Adipocyte (in vitro differentiated cells): ENCODE measurements at places on chromosomes 4 and X.

DNA sequence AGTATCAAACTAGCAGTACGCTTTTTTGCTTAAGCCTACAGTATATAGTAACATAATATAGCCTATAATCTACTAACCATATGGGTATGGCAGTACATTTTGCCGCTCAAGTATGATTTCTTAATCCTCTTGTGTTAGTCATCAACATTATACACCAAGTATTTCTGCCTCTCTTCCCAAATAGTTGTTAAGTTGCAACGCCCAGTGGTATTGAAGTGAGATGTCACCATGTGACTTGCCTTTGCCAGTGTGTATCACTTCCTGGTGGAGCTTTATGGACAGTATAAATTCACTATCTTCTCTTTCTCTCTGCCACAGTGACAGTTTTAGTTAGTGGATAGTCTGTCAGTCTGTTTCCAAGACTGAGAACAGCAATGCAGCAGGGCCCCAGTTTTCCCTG is 535.5 kb downstream of the PDHA2 start:
- peak; percentile 8 for DNase-seq

- no peak for DNase-seq
These were observed 12.8 kb downstream of the SCARB2 start for GRCh38 chr4:76200771-76201231.

GRCh38 chrX:38864165-38864564 is 62.9 kb downstream of the MID1IP1 start:
- peak; percentile 33 for DNase-seq

- peak; percentile 16 for DNase-seq
These were observed 7.4 kb downstream of the PRPS2 start for GRCh38 chrX:12798601-12799000.

DNA sequence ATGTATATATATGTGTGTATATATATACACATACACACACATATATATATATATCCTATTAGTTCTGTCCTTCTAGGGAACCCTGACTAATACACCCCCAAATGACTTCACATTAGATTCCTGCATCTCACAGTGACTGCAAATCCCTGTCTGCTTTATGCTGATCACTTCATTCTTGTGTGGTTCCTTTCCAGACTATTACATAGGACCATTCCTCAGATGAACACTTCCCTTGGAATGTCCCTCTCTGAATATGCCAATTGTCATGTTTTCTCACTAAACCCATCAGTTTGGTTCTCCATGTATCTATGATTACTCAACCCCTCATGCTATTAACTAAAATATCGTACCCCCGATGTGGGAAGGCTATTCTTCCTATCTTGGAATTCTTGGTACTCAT is 605.2 kb upstream of the NR3C2 start:
- DNase-seq, result peak; percentile 3

DNA sequence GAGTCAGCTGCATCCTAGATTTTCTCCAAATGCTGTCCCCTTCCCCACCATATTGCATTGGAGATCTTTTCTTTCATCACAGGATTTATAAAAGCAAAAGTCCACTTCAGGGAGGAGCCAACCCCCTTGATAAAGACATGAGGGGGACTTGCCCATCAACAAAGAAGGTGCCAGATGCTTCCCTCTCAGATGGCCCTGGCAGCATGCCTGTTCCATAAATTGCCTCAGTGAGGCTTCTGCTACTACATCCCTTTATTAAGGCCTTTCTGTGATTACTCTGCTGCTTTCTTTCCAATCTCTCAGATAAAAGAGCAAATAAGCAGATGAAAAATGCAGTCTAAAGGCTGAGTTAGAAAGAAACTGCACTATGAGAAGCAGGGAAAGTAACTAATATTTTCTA is 511.6 kb downstream of the PACRGL start:
- DNase-seq, result no peak

GRCh38 chr4:151250706-151251105 is 26.3 kb upstream of the PRSS48 start:
- DNase-seq, result no peak

DNA sequence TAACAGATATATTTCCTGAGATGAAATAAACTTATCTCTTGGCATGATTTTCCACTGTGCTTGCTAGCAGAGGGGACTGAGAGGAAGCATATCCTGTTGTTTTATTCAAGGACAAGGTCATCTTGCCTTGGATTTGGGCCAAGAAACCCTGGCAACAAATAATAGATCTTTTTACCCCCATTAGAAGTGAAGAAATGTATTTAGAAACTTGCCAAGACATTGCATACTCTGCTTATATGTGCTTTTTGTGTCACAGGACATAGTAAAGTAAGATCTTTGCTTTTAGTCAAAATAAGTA is 170.2 kb downstream of the RAPGEF2 start:
- no peak for DNase-seq

- DNase-seq, result no peak
These were observed 2.0 kb upstream of the ZNF185 start for GRCh38 chrX:152895724-152896420.

- DNase-seq, result no peak
These were observed 8.9 kb downstream of the AMBN start for GRCh38 chr4:70600977-70601376.

DNA sequence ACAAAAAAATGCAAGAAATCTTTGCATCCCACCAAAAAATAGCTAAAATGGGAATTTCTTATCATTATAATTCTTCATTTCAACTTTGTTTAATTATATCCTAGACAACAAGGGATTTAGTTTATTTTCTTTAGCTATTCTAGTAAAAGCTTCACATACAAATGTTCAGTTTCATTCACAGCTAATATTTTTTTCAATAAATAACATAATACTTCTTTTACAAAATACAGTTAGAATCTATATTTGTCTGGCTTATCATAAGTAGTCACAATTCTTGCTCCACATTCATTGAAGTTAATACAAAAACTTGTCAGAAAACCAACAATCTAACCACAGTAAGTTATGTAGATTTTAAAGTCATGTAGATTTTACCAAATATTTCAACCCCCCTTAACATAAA is 414.4 kb downstream of the FAT4 start:
- DNase-seq, result peak; percentile 17

GRCh38 chr4:127917151-127917550 is 36.5 kb downstream of the PLK4 start:
- DNase-seq, result no peak

DNA sequence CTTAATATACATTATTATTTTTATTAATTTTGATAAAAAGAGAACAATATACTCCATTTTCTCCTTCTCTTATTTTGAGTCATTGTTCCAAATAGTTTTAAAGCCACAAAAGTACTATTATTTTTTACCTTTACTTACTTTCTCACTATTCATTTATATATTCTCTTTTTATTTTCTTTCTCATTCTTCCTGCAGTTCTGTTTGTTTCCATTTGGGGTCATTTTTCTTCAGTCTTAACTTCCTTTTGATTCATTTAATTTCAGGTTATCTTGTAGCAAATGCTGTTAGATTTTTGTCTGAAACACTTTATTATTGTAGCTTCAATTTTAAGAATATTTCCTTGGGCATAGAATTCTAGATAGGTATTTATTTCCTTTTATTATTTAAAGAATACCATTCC is 438.6 kb upstream of the EPHA5 start:
- peak; percentile 15 for DNase-seq

GRCh38 chr4:8783736-8784135 is 87.9 kb downstream of the HMX1 start:
- DNase-seq, result no peak

- peak; percentile 62 for DNase-seq
These were observed 29.8 kb downstream of the ACOX3 start for GRCh38 chr4:8410641-8411271.

DNA sequence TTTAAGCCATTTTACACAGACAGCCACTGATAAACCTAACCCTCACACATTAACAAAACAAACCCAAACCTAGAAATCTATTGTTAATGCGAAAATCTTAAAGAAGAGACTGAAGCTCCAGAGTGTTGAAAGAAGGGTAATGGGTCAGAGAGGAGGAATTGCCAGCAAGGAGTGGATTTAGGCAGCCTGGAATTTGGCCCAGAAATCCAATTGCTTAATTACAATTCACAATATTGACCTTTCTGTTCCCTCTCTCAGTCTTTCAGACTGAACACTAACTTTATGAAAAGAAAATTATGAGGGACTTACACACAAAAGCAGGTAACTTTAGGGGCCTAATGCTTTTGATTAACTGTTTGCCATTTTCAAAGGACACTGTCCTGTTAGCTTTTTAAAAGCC is 185.2 kb upstream of the GPC4 start:
- DNase-seq, result peak; percentile 19

DNA sequence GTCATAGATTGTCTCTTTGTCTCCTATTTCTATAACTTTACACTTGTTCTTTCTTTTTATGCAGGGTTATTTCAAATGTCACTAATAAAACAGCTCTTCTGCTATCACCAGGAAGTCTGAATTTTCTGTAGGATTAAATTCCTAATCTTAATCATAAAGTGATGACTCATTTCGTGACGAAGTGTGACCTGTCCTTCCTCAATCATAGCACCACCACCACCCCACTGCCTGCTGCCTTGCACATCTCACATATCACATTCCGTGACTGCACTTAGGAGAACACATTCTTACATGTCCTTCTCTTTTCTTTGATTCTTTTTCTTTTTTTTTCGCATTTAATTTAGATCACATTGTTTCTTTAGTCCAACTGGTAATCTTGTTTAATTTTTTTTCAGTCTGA is 57.7 kb upstream of the UGT2B7 start:
- DNase-seq, result no peak

DNA sequence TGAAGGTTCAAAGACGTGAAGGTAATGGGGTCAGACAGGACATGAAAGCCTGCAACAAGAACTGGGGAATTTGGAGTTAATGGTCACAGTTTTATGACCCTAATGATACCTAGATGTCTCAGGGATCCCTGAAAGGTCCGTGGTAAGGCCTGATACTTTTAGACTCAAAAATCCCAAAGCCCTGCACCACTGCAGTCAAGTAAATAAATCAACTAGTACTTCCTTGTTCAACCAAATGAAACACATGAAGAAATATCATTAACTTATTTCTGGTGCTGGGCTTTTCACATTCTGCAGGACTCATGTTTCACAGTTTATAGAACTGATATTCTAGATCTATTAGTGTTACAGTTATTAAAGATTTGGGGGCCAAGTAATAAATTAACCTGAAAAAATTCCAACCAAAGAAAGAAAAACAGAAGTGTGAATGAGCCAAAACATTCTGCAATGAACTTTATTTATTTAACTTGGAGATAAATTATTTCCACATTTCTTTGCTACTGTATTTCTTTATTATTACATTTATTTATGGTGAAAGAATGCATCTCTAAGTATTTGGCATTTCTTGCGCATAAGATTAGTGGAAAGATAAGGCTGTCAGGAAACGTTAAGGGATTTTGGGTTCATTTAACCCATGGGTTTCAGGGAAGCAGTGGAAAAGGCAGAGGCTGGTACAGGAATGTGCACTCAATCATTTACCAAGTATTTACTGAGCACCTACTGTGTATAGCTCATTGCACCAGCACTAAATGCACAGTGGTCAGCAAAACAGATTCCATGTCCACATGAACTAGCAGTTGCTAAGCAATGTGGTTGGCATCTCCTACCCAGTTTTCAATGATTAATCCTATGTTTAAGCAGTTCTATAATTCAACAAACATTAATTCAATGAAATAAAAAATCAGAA is 8.7 kb downstream of the WDFY3 start:
- no peak for DNase-seq

- no peak for DNase-seq
These were observed 77.5 kb downstream of the IQCM start for GRCh38 chr4:149738156-149738555.

GRCh38 chrX:112085149-112085548 is 2.6 kb upstream of the TRPC5 start:
- DNase-seq, result no peak

DNA sequence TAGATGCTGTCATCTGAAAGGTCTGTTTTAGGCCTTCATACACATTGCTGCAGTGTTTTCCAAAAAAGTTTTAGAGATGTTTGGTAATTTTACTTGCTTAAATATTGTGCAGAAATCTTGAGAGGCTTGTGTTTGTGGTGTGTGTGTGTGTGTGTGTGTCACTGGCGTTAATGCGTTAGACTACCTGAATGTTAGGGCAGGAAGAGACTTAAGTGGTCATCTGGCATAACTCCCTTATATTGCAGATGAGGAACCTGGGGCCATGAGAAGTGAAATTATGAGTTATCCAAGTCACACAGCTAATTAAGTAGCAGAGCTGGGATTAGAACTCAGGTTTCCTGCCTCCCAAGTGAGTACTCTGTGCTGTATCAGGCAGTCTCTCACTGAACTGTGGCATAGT is 1.4 kb downstream of the LSM6 start:
- DNase-seq, result no peak

DNA sequence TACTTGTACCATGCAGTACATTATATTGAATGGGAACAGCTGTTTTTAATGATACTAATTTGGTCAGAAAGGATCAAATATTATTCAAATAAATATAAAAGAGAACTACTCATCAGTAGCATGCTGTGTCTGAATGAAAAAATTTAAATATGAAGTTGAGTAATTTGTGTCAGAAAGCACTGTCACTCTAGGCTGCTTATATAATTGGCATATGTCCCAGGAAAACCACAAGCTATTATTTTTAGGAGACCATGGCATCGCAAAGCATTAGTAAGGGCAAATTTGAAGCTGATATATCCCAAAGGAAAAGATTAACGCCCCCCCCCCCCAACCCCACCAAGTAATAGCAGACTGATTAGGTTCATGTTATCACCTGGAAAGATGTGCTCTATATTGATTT is 388.5 kb upstream of the SPANXN4 start:
- DNase-seq, result no peak

DNA sequence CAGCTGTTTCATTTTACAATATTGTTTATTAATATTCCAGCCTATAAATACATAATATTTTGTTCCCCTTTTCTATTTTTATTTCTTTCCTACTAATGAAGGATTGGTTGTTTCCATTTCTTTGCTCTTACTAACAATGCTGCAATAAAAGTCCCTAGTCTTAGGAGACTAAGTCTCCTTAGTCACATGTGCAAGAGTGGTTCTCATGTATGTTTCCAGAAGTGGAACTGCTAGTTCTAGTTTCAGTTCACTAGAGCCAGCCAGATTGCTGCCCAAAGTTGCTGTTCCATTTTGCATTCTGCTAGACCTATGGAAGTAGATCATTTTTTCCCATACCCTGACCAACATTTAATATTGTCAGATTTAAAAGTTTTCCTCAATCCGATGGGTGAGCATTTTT is 44.3 kb downstream of the CNGA1 start:
- no peak for DNase-seq

DNA sequence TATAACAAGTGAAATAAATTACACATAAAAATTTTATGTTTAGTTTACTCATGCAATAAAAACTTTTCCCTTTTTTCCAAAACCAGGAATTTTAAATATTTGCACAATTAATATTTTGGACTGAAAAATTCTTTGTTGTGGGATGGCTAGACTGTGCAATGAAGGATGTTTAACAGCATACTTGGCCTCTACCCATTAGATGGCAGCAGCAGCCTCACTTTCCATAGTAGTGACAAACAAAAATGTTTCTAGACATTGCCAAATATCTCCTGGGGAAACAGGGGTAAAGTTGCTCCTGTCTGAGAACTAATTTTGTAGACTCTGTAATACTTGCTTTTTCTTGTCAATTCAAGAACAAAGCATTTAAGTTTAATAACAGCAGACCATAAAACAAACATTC is 49.8 kb downstream of the SCLT1 start:
- DNase-seq, result peak; percentile 78

GRCh38 chr4:41366911-41367517 is 110.3 kb downstream of the UCHL1 start:
- no peak for DNase-seq
